ENCODE measurements at places on chromosomes 5 and 9. TPM values are rescaled to one million over a fixed set of nuclear protein-coding genes. Genes with fewer than 3 reads are reported as not detected.
A peak's percentile ranks its signal among the peaks of the same experiment; 100 is the strongest.

- H3K27me3 ChIP-seq = no peaks in the 10 kb centered on the region
- H3K4me1 ChIP-seq = no peaks in the 10 kb centered on the region
- no peak for DNase-seq
- no peak overlapping the region for H3K27ac ChIP-seq
- no peak overlapping the region for H3K4me3 ChIP-seq
- H3K36me3 ChIP-seq = no peaks in the 10 kb centered on the region
Measured at GRCh38 chr5:18091758-18092157, 457.5 kb downstream of the TAF11L14 start.

Gene ARRDC1
- total RNA-seq = 21.0 TPM

DNA sequence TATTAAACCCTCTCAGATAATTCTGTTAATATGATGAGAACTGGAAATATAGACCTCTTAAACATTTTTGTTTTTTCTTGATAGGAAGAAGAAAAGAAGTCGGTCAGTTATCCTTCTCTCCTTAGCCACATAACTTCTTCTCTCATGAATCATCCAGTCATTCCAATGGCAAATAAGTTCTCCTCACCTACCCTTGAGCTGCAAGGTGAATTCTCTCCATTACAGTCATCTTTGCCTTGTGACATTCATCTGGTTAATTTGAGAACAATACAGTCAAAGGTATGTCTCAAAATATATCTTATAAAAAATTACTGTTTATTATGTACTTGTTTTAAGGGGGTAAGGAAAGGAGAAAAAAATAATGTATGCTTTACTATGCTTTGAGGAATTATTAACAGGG is 165.3 kb downstream of the MAN2A1 start:
- H3K27ac ChIP-seq = no peak overlapping the region
- no peak for DNase-seq
- no peaks in the 10 kb centered on the region for H3K27me3 ChIP-seq
- no peaks in the 10 kb centered on the region for H3K36me3 ChIP-seq

DNA sequence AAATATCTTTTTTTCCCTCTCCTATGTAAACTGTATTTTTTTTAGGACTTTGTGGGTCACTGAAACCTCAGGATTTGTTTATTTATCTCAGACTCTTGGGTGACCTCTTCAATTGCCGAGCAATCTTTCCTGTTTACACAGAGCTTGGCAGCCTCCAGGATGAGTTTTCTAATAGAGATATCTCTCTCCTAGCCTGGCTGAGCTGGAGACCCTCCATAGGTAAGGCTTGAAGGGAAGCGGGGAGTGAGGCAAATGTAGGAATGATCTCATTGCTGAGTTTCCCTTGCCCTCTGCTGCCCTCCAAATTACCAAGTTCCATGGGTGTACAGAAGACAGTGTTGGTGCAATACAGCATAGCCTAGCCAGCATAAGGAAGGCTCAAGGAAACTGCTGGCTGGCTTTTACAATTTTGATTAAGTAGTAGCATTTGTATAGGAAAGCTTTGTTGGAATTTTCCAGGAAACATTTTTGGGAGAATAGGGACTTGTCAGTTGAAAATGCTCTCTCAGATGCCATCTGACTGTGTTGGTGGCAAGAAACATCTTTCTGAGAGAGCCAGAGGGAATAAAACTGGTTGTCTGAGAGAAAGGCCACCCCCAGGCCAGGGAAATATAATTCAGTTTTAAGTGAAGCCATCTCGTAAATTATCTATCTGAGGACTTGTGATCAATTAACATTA is 116.0 kb downstream of the NMUR2 start:
- no peaks in the 10 kb centered on the region for H3K4me1 ChIP-seq
- DNase-seq = no peak
- H3K4me3 ChIP-seq = no peak overlapping the region
- no peaks in the 10 kb centered on the region for H3K36me3 ChIP-seq

DNA sequence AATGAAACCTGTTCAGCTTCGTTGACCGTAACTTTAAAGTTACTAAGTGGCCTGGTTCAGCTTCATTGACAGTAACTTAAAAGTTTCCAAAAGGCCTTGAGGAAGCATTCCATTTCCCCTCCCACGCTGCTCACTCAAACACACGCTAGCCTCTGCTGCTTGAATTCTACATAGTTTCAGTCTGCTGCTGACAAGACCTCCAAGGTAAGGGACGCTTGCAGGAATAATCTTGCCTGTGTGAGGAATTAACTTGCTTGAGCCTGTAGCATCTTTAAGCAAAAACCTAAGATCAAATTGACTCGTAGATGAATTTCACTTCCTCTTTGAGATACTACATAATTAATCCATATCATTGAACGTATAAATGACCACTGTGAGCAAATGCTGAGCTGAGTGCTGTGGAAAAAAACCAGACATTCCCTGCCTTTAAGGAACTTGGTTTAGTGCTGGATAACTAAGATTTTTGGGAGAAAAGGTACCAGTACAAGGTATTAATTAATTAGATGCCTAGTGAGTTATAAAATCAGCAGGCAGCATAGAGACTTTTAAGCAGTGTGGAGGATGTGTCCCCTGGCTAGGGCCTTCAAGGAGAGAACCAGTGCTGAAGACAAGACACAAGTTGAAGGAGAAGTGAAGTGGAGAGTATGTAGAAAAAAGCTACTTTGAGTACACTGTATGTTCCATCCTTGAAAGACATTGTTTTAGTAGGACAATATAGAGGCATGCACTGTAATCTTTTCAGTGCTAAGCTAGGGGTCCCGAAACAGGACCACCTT is 39.2 kb downstream of the GRAMD2B start:
- DNase-seq = peak; percentile 57
- H3K27me3 ChIP-seq = no peaks in the 10 kb centered on the region
- H3K27ac ChIP-seq = peak overlapping the region; percentile 66
- H3K36me3 ChIP-seq = no peaks in the 10 kb centered on the region
- H3K4me1 ChIP-seq = no peaks in the 10 kb centered on the region

DNA sequence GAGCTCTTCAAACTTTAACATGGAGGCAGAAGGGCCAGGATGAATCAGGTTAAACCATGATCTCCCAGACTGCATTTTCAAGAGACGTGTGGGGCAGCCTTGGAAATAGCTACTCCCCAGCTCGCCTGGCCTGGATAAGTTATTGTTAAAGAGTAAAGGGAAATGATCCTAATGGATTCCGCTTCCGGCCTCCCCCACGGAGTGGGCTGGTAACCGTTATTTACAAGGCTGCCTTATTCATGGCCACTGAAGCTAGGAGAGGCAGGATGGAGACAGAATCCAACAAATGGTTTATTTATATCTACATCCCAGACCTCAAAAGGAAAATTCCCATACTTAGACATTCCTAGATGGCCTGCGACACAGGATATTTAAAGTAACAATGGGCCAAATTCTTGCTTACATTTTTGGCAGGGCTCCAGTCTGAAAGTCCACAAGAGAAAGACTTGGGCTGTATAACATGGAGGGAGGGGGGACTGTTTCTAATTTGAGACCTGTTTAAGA is 27.9 kb downstream of the SPRY4 start:
- H3K4me3 ChIP-seq = no peak overlapping the region
- DNase-seq = no peak
- H3K4me1 ChIP-seq = no peaks in the 10 kb centered on the region
- H3K27ac ChIP-seq = no peak overlapping the region

Gene IL17B
- not detected for total RNA-seq

DNA sequence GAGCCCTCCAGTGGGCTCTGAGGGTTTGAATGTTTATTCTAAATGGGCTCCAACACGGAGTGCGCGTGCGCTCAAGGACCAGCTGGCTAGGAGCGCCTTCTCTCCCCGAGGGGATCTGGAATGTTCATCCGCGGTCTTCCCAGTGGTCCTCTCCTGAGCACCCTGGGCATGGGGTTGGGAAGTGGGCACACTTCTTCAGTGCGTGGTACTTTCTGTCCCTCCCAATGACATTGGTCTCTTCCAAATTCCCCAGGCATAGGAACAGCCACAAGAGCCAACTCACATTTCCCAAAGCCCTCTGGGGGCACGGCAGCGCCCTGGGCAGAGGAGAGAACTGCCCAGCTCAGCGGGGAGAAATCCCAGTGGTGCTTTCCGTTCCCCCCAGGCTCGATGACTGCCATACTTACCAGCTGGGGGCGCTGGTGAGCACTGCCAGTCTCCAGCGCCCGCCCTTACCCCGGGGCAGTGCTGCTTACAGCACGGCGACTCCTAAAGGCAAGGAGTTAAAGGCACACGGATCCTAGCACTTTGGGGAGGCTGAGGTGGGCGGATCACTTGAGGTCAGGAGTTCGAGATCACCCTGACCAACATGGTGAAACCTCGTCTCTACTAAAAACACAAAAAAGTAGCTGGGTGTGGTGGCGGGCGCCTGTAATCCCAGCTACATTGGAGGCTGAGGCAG is 29.9 kb upstream of the OBP2B start:
- H3K36me3 ChIP-seq = no peaks in the 10 kb centered on the region
- H3K4me3 ChIP-seq = peak overlapping the region; percentile 9
- no peaks in the 10 kb centered on the region for H3K27me3 ChIP-seq
- DNase-seq = peak; percentile 42

GRCh38 chr9:33225319-33226147 is 14.4 kb upstream of the SPINK4 start:
- peaks cover 5% of the 10 kb centered on the region for H3K4me1 ChIP-seq
- no peaks in the 10 kb centered on the region for H3K27me3 ChIP-seq
- no peaks in the 10 kb centered on the region for H3K36me3 ChIP-seq

GRCh38 chr5:32514806-32515205 is 70.3 kb upstream of the ZFR start:
- no peaks in the 10 kb centered on the region for H3K4me1 ChIP-seq
- H3K4me3 ChIP-seq = no peak overlapping the region
- H3K27me3 ChIP-seq = no peaks in the 10 kb centered on the region
- H3K27ac ChIP-seq = no peak overlapping the region
- H3K36me3 ChIP-seq = no peaks in the 10 kb centered on the region
- no peak for DNase-seq

DNA sequence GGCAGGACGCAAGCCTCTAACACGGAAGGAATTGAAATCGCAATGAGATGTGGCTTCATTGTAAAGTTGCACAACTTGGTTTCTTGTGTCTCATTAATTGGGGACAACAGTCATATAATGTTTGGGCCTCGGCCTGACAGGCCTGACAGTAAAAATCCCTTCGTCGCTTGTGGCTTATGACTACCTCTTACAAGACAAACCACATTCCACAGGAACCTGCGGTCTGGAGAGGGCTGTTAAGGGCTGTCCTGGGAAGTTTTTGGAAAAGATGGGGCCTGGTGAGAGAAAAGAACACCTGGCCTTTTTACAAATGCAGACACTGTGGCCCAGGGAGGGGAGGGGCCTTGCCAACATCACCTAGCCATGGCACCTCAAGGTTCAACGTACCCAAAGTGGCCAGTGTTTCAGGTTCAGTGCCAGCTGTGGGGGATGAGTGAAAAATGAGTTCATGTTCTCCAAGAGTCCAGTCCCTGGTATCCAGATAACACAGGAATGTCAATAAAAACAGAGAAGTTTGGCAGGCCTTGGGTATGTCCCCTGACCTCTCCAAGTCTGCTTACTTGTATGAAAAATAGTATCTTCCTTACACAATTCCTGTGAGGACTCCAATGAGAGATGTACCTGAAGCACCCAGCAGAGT is 22.2 kb downstream of the SHB start:
- H3K36me3 ChIP-seq = no peaks in the 10 kb centered on the region
- no peak for DNase-seq
- no peaks in the 10 kb centered on the region for H3K27me3 ChIP-seq
- no peak overlapping the region for H3K4me3 ChIP-seq
